SJCRH30 (cell line): ENCODE measurements at places on chromosomes 6 and 20.

GRCh38 chr6:20939161-20939775 is 405.0 kb downstream of the CDKAL1 start:
- no peak for DNase-seq

DNA sequence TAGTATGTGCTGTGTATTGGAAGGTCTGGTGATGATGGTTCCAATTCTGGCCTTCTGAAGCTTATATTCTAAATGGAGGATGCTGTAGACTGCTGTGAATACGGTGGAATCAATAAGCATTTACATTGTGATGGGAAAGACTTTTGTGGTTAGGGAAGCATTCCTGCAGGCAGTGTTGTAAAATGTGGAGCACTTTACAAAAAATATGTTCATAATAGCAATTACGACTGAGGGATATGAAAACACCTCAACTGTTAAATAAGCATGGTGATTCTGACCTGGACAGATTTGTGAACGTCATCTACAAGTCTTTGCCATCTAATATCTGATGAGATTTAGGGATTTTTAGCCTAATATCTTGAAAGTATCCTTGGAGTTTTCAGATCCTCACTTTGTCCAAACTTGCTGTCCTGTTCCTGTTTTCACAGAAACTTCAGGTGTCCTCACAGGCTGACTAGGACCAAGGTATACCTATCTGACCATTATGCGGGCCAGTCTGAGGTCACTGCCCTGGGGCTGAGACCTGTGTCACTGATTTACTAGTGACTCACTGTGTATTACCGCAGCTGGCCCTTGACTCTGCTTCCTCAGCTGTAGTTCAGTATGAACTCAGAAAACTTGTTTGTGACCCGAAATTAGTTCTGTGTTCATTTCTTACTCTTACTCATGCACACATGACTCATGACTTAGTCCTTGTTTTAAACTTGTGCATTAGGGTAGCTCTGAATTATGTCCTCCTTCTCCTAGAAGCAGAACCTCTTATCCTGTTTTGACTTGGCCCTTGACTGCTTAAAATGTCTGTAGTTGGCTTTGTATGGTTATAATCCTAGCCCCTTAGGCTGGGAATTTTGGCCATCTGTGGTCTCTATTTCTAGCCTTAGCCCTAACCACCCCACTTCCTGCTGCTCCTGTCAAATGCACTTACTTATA is 343.0 kb downstream of the CDKAL1 start:
- DNase-seq: peak; percentile 32

DNA sequence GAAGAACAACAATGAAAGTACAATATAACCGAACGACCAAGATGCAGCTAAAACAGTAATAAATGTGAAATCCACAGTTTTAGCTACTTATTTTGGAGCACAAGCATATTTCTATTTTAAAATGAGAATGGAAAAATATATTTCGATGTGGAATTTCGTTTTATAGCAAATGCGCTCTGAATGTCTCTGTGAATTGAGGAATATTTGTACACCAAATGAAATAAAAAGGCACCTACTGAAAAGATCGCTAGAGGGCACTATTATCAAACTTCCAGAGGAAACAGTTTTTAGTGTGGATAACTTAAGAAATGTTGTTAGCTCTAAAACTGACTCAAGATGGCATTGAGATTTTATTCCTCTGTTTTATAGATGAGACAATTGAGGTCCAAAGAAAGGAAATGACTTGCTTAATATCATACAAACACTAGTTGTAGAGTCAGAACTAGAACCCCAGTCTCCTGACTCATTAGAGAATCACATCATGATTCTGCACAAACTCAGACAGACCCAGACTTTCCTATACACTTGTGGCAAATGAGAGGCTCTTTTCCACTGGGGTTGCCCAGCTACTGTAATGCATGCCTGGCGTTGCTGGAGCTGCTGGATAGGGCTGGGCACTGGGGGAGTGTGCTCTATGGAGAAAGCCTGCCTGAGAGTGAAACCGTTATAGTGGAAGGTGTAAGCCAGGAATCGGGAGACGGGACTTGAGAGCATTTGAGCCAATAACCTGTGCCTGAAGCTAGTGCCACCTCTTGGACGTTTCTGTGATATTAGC is 51.9 kb downstream of the GCLC start:
- no peak for DNase-seq

- no peak for DNase-seq
Observed at GRCh38 chr6:158104696-158105095, 63.4 kb downstream of the SERAC1 start.

DNA sequence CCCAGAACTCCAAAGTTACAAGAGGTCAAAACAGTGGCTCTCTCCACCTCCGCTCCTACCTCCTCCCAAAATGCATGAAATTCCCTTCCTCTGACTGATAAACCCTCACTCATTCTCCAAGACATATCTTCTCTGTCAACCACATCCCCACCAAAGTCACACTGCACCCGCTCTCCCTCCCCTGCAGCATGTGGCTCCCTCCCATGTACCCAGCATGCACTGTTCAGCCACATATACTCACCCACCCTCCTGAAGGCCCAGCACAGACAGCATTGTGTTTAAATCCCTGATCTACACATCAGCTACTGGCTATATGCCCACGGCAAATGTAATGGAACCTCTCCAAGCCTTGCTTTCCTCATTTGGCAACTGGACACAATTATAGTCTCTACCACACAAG is 5.5 kb upstream of the POU5F1 start:
- DNase-seq: peak; percentile 89

DNA sequence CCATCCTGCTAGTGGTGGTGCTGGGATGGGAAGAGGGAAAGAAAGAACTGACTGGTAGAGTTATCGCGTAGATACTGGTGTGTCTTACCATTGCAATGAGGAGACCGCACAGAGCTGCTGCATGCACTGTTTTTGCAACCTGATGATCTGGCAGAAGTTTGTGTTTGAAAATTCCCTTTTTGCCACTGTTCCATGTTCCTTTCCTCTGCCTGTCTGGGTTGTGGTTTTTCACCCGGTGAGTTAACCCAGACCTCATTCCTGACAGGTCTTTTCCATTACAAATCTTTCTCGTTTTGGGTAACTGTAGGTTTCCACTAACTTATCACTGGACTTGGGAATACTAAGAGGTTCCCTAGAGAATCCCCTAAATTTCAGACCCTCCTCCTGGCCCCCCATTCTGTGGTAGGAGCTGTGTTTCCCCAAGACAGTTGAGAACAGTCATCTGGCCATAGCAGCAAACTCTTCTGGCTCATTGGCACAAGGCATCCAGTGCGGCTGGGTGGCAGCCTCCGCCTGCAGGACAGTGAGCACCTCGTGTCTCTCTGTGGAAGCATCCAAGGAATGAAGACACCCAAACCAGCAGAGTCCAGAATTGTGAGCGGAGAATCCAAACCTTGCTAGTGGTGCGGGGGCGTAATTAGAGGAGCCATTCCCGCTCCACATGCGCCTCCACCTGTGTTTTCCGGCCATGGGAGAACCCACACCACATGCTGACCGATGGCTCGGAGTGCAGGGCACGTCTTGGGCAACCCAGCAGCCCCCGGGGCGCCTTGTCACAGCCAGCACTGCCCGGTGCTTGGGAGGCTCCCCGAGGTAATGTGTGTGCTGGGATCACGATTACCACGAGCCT is 32.8 kb downstream of the ERMARD start:
- DNase-seq: no peak

GRCh38 chr6:118775381-118775780 is 118.6 kb upstream of the ASF1A start:
- DNase-seq: peak; percentile 34

GRCh38 chr6:37272834-37273566 is 15.1 kb upstream of the TMEM217 start:
- DNase-seq: no peak

DNA sequence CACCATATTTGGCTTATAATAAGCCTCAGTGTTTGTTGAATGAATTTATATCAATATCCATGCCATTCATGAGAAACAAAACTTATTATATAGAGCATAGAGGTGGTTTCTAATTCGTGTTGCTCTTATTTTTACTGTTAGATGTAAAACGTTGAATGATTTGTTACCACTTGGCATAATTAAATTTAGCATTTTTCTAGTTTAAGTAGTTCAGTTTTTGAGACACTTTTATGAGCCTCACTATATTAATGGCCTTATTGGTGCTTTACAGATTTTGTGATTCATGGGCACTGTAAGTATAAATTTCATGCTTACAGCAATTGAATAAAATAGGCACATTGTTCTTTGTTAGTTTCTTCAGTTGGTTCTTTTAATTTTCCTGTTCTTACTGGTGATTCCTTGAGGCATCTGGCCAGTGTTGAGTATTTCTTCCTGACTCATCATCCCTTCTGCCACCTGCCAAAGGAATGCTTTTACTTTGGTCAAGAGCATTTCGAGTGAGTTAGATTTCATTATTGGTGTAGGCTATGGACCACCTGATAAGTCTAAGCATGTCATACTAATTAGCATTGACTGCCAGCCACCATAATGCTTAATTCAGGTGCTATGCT is 34.8 kb downstream of the CDKAL1 start:
- DNase-seq: no peak

DNA sequence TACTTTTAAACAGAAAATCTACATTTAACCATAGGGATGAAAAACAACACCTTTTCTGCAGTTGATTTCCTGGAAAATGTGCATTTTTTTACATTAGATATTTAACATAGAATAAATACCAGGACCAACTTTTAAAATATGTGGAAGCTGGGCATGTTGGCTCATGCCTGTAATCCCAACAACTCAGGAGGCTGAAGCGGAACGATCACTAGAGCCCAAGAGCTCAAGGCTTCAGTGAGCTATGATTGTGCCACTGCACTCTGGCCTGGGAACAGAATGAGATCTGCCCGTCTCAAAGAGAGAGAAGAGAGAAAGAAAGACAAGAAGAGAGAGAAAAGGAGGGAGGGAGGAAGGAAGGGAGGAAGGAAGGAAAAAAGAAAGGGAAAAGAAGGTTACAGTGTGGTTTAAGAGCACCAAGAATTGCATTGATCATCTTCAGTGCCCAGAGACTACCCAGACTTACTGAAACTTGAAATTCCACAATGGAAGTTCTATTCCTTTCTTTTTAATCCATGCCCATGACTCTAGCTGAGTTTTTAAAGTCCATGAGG is 189.4 kb upstream of the ARID1B start:
- no peak for DNase-seq

DNA sequence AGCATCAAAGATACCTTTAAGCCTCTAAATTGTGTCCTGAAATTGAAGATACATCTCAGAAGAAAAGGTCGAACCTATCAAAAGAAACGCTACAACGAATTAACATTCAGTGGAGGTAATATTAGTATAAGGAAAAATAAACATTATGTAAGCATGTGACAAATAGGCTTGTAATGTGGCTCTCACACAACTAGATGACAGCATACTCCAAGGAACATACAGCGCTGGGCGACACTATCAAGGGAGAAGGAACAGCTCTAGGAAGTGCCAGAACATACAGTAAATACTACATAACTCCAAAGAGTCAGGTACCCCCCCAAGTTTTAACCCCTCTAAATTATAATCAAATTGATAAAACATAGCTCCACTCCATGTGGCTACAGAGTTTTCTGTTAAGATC is 103.5 kb downstream of the LAMP5 start:
- DNase-seq: peak; percentile 31

- DNase-seq: no peak
Observed at GRCh38 chr6:148332088-148332487, 10.6 kb upstream of the SASH1 start.

- no peak for DNase-seq
Observed at GRCh38 chr6:37712508-37712907, 14.8 kb upstream of the MDGA1 start.

- no peak for DNase-seq
Observed at GRCh38 chr6:80151635-80152034, 45.2 kb downstream of the BCKDHB start.

DNA sequence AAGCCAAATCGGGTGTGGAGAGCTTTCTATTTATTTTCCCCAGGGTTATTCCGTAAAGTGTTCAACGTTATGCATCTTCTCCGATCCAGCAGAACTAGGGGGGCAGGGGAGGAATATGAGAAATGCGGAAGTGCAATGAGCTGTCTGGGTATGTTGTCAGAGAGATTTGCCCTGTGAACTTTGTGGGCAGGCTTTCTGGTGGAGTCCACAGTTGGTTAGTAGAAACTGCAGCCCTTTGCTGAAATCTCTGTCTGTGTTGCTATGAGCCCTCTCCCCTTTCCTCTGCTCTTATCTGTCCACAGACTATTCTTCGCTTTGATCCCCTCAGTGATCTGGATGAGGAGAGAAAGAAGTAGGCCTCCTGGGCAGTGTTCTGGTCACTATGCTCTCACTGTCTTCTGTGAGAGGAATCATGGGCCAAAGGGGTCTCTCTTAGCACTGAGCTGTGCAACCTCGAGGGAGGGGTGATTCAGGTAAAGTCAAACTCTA is 158.9 kb upstream of the FUT9 start:
- no peak for DNase-seq

DNA sequence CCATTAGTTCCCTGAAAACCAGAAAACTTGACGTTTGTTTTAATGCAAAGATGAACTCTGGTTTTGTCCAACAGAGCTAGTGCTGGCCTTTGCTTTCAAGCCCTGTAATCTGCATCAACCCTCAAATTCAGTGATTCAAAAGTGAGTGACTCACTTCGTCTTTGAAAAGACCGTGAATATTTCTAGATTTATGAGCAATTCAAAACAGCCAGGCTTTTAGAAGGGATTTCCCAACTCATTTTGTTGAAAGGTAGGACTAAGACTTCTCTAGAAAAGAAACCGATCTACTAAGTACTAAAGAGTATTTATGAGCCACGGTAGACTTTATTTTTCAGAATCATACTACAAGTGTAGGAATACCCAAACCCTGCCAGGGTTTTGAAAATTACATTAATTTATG is 121.5 kb downstream of the UST start:
- DNase-seq: no peak

DNA sequence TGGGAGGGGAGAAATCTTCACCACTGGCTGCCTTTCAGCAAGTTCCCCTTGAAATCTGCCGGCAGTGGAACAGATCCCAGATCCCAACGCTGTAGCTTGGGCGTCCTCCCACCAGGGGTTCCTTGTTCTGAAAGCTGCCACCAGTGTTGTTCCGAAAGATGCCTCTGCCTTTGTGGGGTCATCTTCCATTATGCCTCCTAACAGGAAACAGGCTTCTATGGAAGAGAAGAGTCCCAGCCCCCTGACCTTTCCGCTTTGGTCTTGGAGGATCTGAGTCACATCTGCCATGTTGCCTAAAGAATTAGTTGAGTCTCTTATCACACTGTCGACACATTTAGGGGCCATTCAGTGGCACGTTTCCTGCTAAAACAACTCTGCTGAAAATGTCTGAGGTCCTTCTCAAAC is 57.5 kb upstream of the NFATC2 start:
- no peak for DNase-seq
